NCI-H1417 treated with DMSO at 0.1 percent for 48 hours (cell line): ENCODE measurements at places on chromosomes 3 and 15.

GRCh38 chr3:172513488-172513887, 9.7 kb downstream of the TNFSF10 start:
- DNase-seq = no peak

DNA sequence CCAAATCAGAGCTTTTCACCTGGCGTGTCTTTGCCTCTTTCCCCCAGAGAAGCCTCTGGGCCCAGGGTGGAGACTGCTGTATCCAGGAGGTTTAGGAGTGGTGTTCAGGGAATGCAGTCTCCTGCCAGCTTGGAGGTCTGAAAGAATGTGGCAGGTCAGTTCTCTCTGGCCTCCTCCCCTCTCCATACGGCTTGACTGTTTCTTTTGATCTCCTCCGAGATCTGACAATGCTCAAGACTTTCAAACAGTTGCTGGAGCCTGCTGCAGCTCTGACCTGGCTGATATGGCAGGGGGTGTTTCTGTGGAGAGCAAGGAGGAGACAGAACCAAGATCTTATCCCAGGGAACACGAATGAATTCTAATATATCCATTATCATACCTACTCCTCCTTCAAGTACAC, 24.7 kb upstream of the TM4SF4 start:
- DNase-seq = no peak

DNA sequence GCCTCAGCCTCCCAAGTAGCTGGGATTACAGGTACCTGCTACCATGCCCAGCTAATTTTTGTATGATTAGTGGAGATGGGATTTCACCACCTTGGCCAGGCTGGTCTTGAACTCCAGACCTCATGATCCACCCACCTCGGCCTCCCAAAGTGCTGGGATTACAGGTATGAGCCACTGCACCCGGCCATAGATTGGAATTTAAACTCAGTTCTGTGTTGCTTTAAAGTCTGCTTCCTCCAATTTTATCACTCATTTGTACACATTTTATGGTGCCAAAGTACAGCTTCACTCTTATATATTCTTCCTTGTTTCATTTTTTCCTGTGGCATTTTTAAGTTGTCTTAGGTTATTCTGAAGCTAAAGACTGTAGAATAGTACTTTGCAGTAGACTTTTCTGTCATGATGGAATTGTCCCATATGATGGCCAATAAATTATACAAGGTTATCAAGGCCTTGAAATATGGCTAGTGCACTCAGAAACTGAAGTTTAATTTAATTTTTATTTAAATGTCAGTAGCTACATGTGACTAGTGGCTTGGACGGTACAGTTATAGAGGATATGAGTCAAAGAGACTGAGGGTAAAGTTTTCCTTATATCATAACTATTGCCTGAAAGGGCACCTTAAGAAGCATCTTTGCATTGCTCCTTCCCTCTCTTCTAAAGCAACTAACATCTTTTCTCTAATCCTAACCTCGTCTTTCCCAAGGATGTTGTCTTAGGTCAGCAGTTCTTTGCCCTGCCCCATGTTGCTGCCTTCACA, 28.1 kb downstream of the ATP11B start:
- no peak for DNase-seq

GRCh38 chr3:88131695-88132094, 18.1 kb upstream of the C3orf38 start:
- no peak for DNase-seq

DNA sequence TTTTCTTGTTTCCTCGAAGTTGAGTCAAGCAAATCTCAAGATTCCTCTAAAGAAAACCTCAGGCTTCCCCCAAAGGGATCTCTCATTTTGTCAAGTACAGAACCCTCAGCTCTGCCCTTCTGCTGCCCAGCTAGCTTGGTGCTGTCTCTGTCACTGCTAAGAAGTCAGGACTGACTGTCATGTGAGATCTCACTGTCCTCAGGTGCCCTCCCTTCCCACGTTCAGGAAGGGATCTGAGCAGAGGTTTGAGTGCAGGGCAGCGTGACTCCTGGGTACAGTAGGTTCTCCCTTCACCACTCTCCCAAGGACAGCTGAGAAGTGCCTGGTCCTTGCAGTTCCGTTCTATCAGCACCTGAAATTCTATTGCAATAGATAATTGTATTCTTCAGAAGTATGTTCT, 229.7 kb downstream of the SLCO3A1 start:
- DNase-seq = no peak

GRCh38 chr15:62164396-62165103, 535 bp downstream of the C2CD4B start:
- no peak for DNase-seq

GRCh38 chr3:44903314-44903713, 28.9 kb downstream of the TGM4 start:
- DNase-seq = no peak

DNA sequence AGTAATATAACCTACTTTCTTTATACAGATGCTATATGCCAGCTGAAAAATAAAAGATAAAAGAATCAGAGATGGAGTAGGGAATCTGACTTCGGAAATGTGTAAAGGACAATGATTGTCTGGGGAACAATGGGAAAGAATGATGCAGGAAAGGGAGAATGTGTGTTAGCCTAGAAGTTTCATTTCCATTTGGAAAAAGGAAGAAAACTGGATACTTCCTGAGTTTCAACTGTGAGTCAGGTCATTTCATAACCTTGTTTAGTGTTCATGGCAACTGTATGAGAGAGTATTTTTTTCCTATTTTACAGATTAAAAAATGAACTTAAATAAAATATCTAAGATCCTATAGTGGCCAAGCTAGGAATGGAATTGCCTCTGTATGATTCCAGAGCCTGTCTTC, 261.3 kb upstream of the NECTIN3 start:
- DNase-seq = no peak

DNA sequence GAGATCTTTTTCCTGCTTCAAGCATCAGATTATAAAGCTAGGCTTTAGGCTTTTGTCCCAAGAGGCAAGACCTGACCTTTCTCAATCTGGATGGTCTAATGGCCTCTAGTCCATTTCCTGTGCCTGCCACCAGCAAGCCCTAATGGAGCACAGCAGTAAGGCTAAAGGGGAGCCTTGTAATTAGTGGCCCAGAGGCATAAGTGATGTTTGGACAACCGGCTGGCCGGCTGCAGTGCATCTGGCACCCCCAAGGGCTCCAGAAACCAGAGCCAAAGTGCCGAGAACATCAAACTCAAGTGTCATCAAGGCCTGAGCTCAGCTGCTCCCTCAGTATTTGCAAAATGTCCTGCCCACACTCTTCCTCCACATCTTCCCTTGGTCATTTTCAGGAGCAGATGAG, 31.9 kb upstream of the RTP4 start:
- no peak for DNase-seq

- no peak for DNase-seq
Measured at GRCh38 chr3:4507024-4507596, 14.0 kb downstream of the ITPR1 start.

DNA sequence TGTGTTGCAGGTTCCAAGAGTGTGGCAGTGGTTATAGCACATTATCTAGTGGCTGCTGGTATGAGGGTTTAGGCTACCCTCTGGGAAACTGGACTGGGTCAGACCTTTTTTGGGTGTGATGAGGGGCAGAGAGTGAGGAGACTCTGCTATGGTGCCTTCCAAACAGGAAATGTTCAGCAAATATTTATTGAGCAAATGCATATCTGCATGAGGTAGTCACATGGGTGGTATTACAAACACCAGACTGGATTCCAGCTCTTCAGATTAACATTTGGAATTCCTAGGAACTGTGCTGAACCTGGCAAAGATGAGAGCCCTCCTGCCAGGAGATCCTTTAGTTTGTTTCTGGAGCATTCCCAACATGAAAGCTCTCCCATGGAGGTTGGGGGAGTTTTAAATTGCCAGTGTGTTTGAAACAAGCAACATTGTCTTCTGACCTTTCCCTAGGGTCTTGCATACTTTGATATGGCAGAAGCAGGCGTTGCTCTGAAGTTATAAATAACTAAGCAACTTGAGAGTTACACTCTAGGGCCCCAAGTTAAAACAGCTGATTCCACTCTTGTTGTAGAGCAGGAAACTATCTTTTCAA, 341.2 kb upstream of the C2CD4B start:
- DNase-seq = no peak
